ENCODE measurements at places on chromosomes 7 and 10. TPM values are rescaled to one million over a fixed set of nuclear protein-coding genes. Genes with fewer than 3 reads are reported as not detected.
A peak's percentile ranks its signal among the peaks of the same experiment; 100 is the strongest.

The HMX2 gene
- total RNA-seq = not detected

The AIFM2 gene
- total RNA-seq = 17.1 TPM

The STEAP1B gene
- 1.1 TPM for total RNA-seq

The ITPRID1 gene
- not detected for total RNA-seq

GRCh38 chr10:43806831-43807640, 158.4 kb upstream of the ZNF32 start:
- peaks cover 77% of the 10 kb centered on the region for H3K4me1 ChIP-seq
- no peak overlapping the region for H3K4me3 ChIP-seq
- no peak for DNase-seq
- H3K27ac ChIP-seq = peak overlapping the region; percentile 83

- no peak for DNase-seq
- H3K4me1 ChIP-seq = no peaks in the 10 kb centered on the region
- H3K27ac ChIP-seq = no peak overlapping the region
Measured at GRCh38 chr7:110534241-110534931, 556.5 kb upstream of the LRRN3 start.

DNA sequence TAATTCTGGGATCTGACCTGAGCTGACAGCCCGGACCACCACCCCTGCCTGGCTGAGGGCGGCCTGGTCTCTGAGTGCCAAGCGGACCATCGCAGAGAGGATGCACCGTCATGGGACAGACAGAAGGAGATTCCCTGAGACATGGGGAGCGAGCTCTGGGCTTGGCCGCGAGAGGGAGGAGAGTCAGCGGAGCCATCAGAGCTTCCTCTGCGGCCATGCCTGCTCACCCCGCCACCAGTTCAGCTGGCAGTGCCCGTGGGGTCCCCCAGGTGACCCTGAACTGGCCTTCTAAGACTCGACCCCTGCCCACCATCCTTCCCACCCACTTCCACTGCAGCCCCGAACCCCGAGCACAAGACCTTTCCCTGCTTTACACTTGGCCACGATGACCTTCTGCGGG, 152.8 kb downstream of the TCERG1L start:
- H3K4me3 ChIP-seq = no peak overlapping the region
- no peaks in the 10 kb centered on the region for H3K36me3 ChIP-seq
- no peaks in the 10 kb centered on the region for H3K27me3 ChIP-seq
- H3K27ac ChIP-seq = no peak overlapping the region
- no peak for DNase-seq

DNA sequence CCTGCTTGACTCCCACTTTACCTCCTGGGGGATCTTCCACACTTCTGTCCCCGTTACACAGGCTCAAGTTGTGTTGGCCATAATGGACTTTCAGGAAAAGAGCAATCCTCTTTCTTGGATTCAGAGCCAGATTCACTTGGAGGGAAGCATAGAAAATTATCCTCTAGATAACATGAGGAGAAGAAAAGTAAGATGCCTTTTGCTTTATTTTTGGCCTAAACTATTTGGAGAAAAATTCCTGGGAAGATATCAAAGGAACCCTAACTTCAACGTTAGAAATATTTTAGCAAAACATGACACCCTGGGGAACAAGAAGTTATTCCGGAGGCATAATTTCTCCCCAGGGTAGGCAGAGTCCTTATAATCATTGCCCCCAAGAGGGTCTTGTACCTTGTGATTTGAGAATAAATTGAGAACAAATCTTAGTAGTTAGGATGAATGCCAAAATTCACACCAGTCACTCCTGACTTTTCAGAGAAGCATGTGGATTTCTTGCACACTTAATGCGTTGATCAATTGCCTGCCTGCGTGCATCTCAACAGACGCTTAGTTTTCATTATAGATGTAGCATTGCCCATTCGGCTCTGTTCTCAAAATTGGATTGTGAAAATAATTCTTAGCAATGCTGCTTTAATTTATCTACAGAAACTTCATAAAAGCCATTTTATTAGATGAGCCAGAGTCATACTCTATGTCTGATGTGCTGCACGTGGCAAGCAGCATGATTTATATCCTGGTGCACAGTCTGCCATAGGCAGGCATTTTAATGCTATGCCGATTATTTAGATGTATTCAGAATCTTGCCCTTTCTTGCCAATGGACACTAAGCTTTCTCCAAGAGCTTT, 224.4 kb downstream of the C7orf25 start:
- H3K4me3 ChIP-seq = no peak overlapping the region
- no peaks in the 10 kb centered on the region for H3K36me3 ChIP-seq
- no peak for DNase-seq
- H3K27ac ChIP-seq = no peak overlapping the region
- H3K4me1 ChIP-seq = no peaks in the 10 kb centered on the region

- no peak within 1 kb of the TSS for H3K27ac ChIP-seq
- DNase-seq = no peak
- no peaks in the 10 kb centered on the region for H3K36me3 ChIP-seq
- H3K4me1 ChIP-seq = no peaks in the 10 kb centered on the region
- peak within 1 kb of the TSS; percentile 35 for H3K4me3 ChIP-seq
Measured at GRCh38 chr10:107163881-107164861, at the start of gene SORCS1. TSS of gene SORCS1 (minus strand) at chr10:107164706.
